CD4-positive, CD25-positive, alpha-beta regulatory T cell (primary cell): ENCODE measurements at places on chromosomes 2 and 18. TPM values are rescaled to one million over a fixed set of nuclear protein-coding genes. Genes with fewer than 3 reads are reported as not detected.
A peak's percentile ranks its signal among the peaks of the same experiment; 100 is the strongest.

Gene PLGLB2
- total RNA-seq, result not detected

Gene KCNE4
- total RNA-seq, result not detected

Gene PRKAG3
- total RNA-seq, result not detected

Gene DLX1
- total RNA-seq, result not detected

Gene RGPD3
- 0.44 TPM for total RNA-seq

Gene GRHL1
- total RNA-seq, result 1.8 TPM

Gene NRP2
- not detected for total RNA-seq

GRCh38 chr2:190641469-190641868 lies 7.4 kb upstream of the NAB1 start:
- no peaks in the 10 kb centered on the region for H3K27me3 ChIP-seq
- H3K4me1 ChIP-seq, result no peaks in the 10 kb centered on the region
- no peak overlapping the region for H3K27ac ChIP-seq
- no peaks in the 10 kb centered on the region for H3K36me3 ChIP-seq
- H3K4me3 ChIP-seq, result no peak overlapping the region
- DNase-seq, result no peak

- no peaks in the 10 kb centered on the region for H3K36me3 ChIP-seq
- H3K4me3 ChIP-seq, result no peak overlapping the region
These were observed 78.7 kb downstream of the NCAPH start for GRCh38 chr2:96414161-96414710.

- DNase-seq, result no peak
- no peaks in the 10 kb centered on the region for H3K36me3 ChIP-seq
- no peaks in the 10 kb centered on the region for H3K4me1 ChIP-seq
- H3K27me3 ChIP-seq, result no peaks in the 10 kb centered on the region
- H3K27ac ChIP-seq, result no peak overlapping the region
These were observed 56.0 kb upstream of the DSG1 start for GRCh38 chr18:31261792-31262582.

DNA sequence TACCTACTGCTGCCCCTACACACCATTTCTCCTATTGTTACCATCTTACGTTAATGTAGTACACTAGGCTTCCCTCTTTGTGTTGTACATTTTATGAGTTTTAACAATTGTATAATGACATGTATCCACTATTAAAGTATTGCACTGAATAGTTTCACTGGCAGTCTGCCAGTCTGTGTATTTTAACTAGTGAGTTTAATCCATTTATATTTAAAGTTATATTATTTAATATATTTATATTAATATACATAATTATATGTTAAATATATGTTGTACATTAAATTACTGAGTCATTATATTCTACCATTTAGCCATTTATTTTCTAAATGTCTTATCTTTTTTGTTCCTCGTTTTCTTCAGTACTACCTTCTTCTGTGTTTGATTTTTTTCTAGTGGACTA lies 44.8 kb upstream of the PHLPP1 start:
- no peak for DNase-seq
- peaks cover 3% of the 10 kb centered on the region for H3K27me3 ChIP-seq
- no peak overlapping the region for H3K27ac ChIP-seq

GRCh38 chr18:39326772-39327171 lies 1761.2 kb upstream of the CELF4 start:
- DNase-seq, result no peak
- no peak overlapping the region for H3K27ac ChIP-seq
- no peaks in the 10 kb centered on the region for H3K4me1 ChIP-seq
- no peaks in the 10 kb centered on the region for H3K27me3 ChIP-seq

DNA sequence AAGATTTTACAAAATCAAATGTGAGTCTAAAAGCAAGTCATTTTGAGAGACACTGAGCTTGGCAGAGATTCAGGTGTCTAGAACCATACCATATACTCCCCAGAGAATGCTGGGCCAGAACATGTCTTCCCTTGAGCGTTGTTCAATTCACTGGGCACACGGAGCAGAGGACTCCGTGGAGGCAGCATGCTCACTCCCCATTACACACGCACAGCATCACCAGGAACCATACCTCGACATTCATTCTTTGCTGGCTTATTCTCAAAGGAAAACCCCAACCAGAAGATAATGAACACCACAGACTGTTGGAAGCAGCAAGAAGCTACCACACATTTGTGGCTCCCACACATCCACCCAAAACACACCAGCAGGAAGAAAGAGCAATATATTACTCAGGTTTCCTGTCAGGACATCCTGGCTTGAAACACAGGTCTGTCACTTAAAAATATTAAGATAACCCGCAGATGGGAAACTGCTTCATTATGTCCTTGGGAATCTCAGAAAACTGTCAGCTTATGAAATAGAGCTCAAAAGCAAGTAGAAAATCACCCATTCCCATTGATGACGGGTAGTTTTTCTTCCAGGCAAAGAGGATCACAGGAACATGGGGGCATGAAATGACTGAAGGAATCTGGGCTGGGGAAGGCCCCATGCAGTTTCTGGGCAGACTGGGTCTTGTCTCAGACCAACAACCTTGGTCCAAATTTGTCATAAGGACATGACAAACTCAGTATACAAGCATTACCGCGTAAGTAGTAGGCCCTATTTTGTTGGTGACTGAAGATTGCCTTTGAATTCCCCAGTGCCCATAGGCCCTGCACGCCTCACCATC lies 46.4 kb downstream of the PCBP1 start:
- H3K4me1 ChIP-seq, result peaks cover 82% of the 10 kb centered on the region
- H3K36me3 ChIP-seq, result no peaks in the 10 kb centered on the region

DNA sequence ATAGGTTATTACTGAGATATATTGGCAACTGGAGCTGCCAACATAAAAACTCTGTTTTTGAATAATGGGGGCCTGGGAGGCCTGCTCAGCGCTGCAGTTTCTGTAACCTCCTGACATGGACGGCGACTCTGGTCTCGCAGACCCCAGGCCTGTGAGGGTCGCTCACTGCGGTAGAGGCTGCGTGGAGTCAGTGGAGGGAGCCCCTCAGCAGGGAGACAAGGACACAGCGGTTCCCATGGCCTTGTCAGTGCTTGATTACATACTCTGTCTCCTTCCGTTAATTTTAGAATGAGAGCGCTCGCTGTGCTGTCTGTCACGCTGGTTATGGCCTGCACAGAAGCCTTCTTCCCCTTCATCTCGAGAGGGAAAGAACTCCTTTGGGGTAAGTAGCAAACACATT lies 858 bp downstream of the TPO start:
- no peaks in the 10 kb centered on the region for H3K36me3 ChIP-seq
- no peaks in the 10 kb centered on the region for H3K4me1 ChIP-seq
- no peak overlapping the region for H3K27ac ChIP-seq
- no peak overlapping the region for H3K4me3 ChIP-seq
- no peaks in the 10 kb centered on the region for H3K27me3 ChIP-seq

- peaks cover 18% of the 10 kb centered on the region for H3K4me1 ChIP-seq
- H3K36me3 ChIP-seq, result peaks cover 47% of the 10 kb centered on the region
- H3K4me3 ChIP-seq, result no peak overlapping the region
- H3K27ac ChIP-seq, result no peak overlapping the region
These were observed 4.5 kb downstream of the ANKRD39 start for GRCh38 chr2:96853321-96853720.

DNA sequence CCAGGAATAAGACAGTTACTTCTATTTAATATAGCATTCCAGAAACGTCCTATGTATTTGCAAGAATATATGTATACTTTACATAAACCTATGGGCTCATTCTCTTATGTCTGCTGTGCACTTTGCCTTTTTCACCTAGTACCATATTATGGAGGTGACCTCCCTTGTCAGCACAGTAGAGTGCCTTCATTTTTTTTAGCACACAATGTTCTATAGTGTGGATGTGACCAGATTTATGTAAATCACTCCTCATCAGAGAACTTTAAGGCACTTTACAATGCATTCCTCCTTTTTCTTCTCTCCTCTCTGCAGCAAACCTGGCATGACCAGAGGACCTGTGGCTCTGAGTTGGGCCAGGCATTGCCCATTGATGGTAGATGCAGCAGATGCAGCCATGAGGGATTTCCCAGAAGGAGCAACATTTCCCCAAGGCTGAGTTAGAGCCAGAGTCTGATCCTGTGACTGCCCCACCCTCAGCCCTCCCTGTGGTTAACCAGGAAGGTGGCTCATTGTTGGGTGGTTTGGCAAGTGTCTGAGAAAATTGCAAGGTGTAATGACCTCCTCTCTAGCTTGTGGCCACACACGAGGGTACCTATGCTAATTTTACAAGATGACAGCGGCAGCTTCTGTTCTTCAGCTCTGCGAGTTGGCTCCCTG lies 76.5 kb upstream of the DLX2 start:
- no peak overlapping the region for H3K27ac ChIP-seq
- H3K4me1 ChIP-seq, result no peaks in the 10 kb centered on the region
- H3K27me3 ChIP-seq, result peaks cover 4% of the 10 kb centered on the region

- H3K27me3 ChIP-seq, result no peaks in the 10 kb centered on the region
- H3K4me1 ChIP-seq, result no peaks in the 10 kb centered on the region
- H3K27ac ChIP-seq, result no peak overlapping the region
- DNase-seq, result no peak
These were observed 57.6 kb downstream of the EVA1A start for GRCh38 chr2:75503048-75503607.

GRCh38 chr2:200618590-200619021 lies 32.8 kb downstream of the AOX1 start:
- H3K36me3 ChIP-seq, result no peaks in the 10 kb centered on the region
- no peaks in the 10 kb centered on the region for H3K4me1 ChIP-seq
- DNase-seq, result peak; percentile 19
- no peak overlapping the region for H3K4me3 ChIP-seq
- no peak overlapping the region for H3K27ac ChIP-seq
- peaks cover 8% of the 10 kb centered on the region for H3K27me3 ChIP-seq

GRCh38 chr2:67528320-67528719 lies 131.2 kb downstream of the ETAA1 start:
- H3K4me3 ChIP-seq, result no peak overlapping the region
- no peak overlapping the region for H3K27ac ChIP-seq
- no peaks in the 10 kb centered on the region for H3K27me3 ChIP-seq
- no peak for DNase-seq
- H3K36me3 ChIP-seq, result no peaks in the 10 kb centered on the region

GRCh38 chr2:11835403-11835802 lies 89.0 kb downstream of the LPIN1 start:
- H3K4me3 ChIP-seq, result no peak overlapping the region
- H3K4me1 ChIP-seq, result peaks cover 4% of the 10 kb centered on the region
- no peaks in the 10 kb centered on the region for H3K36me3 ChIP-seq
- DNase-seq, result no peak
- H3K27me3 ChIP-seq, result peaks cover 8% of the 10 kb centered on the region

DNA sequence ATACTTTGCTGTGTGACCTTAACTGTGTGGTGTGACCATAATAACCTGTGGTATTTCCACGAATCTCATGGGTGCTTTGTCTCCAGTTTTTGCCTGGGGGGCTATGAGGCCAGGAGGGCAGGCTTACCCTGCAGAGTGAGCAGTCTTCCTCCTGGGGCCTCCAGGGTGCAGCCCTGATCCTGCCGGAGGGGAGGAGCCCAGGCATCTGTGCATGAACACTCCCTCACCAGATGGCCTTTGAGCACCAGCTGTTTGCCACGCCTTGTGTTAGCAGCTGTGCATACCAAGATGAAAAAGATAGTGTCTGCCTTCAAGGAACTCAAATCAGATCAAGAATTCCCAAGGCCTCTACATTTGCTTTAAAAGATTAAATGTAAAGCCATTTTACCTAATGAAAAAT lies 75.0 kb upstream of the RBM44 start:
- H3K4me3 ChIP-seq, result no peak overlapping the region
- no peaks in the 10 kb centered on the region for H3K27me3 ChIP-seq
- DNase-seq, result no peak
- H3K27ac ChIP-seq, result no peak overlapping the region

GRCh38 chr2:160917850-160918249 lies 242.4 kb upstream of the TANK start:
- no peaks in the 10 kb centered on the region for H3K4me1 ChIP-seq
- no peak for DNase-seq
- H3K4me3 ChIP-seq, result no peak overlapping the region
- H3K36me3 ChIP-seq, result no peaks in the 10 kb centered on the region
- H3K27ac ChIP-seq, result no peak overlapping the region

- no peaks in the 10 kb centered on the region for H3K36me3 ChIP-seq
- H3K4me3 ChIP-seq, result no peak overlapping the region
- H3K27me3 ChIP-seq, result no peaks in the 10 kb centered on the region
- no peak overlapping the region for H3K27ac ChIP-seq
- DNase-seq, result no peak
These were observed 28.2 kb upstream of the YWHAQ start for GRCh38 chr2:9658972-9659371.

GRCh38 chr18:62877411-62878221 lies 162.3 kb downstream of the PHLPP1 start:
- no peak for DNase-seq
- no peaks in the 10 kb centered on the region for H3K36me3 ChIP-seq
- no peaks in the 10 kb centered on the region for H3K27me3 ChIP-seq
- no peaks in the 10 kb centered on the region for H3K4me1 ChIP-seq
- no peak overlapping the region for H3K4me3 ChIP-seq

GRCh38 chr18:42442656-42443055 lies 487.6 kb downstream of the PIK3C3 start:
- H3K4me3 ChIP-seq, result no peak overlapping the region
- H3K36me3 ChIP-seq, result no peaks in the 10 kb centered on the region
- H3K27ac ChIP-seq, result no peak overlapping the region
- H3K27me3 ChIP-seq, result no peaks in the 10 kb centered on the region

GRCh38 chr18:27413495-27414401 lies 228.6 kb upstream of the CHST9 start:
- no peak overlapping the region for H3K4me3 ChIP-seq
- no peaks in the 10 kb centered on the region for H3K36me3 ChIP-seq
- H3K27me3 ChIP-seq, result no peaks in the 10 kb centered on the region
- DNase-seq, result no peak
- H3K4me1 ChIP-seq, result no peaks in the 10 kb centered on the region
- H3K27ac ChIP-seq, result no peak overlapping the region

- H3K36me3 ChIP-seq, result no peaks in the 10 kb centered on the region
- H3K27ac ChIP-seq, result no peak overlapping the region
- no peaks in the 10 kb centered on the region for H3K27me3 ChIP-seq
These were observed 202.3 kb downstream of the MYCN start for GRCh38 chr2:16142383-16143361.

DNA sequence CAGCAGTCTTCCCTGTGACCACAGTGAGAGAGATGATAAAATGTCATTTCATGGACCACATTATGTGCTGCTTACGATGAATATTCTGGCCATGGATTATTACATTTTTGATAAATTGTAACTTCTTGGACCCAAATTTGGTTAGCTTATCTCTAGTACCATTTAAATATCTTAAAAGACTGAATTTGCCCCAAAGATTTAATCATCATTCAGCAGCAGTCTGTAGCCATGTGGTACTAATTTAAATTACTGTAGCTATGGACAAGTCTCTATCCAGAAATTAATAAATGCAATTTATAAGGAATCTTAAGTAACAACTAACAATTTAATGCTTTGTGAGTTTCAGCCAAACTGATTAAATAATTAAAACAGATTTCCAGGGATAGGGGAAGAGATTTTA lies 644.9 kb upstream of the FANCL start:
- no peak overlapping the region for H3K4me3 ChIP-seq
- no peak overlapping the region for H3K27ac ChIP-seq
- no peak for DNase-seq
